ENCODE measurements at places on chromosomes 1 and 21. TPM values are rescaled to one million over a fixed set of nuclear protein-coding genes. Genes with fewer than 3 reads are reported as not detected.

GRCh38 chr1:194318790-194319280 is 1132.4 kb upstream of the B3GALT2 start:
- no peak for DNase-seq

- DNase-seq, result no peak
Observed at GRCh38 chr1:173410794-173411236, 66.3 kb upstream of the PRDX6 start.

- no peak for DNase-seq
Observed at GRCh38 chr1:17195731-17196130, 9.2 kb upstream of the PADI1 start.

DNA sequence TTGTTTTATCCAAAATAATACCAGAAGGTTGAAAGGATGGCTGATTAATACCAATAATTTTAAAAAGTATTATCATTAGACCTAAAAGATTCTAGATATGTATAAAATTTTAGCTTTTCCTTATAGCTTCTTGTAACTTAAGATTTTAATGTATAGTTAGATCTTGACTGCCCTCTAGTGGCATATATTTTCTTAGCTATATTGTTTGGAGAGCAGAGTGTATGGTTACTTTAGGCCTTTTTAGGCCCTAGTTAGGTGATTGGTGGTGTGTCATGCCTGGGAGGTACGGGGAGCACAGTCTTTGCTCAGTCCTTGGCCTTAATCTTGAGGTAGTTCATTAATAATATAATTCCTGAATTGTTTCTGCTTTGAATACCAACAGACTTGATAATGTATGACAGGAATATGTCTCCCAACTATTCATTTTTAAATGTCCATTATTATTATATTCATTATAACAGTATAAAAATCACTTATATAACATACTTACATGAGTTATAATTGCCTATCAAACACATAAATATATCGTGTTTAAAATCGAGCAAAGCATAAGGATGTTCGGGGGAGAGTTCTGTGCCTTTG is 328.4 kb downstream of the ZP4 start:
- DNase-seq, result no peak

DNA sequence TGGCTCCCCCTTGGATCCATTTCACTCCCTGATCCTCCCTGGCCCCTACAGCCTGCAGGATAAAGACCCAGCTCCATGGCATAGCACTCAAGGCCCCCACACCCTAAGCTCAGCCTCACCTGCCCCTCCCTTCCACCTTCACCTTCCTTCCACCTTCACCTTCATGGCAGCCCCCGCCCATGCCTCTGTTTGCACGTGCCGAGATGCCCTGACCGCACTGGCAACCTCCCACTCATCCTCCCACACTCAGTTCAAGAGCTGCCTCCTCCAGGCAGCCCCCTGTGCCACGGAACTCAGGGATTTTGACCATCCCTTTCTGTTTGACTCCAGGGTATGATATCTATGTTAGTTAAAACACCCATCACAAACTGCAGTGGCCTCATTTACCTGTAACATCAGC is 109.8 kb downstream of the RAVER2 start:
- DNase-seq, result no peak

GRCh38 chr1:241994171-241994570 is 4.7 kb downstream of the MAP1LC3C start:
- DNase-seq, result no peak

DNA sequence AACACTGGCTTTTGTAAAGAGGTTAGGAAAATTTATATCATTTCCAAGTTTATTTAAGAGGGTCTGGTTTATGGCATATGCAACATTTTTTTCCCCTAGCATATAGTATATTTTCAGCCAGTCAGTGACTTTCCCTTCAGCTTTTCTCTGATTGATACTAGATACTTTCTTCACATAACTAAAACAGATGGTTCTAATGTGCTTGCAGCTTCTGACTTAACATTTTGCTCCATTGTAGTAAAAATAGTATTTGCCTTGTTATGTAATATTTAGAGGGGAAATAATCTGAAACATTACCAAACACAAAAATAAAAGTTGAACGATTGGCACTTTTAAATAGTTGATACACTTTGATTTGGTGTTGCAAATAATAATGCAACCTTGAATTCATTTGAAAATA is 191.7 kb downstream of the GPR52 start:
- DNase-seq, result no peak

The PAQR7 gene
- 0.08 TPM for polyA plus RNA-seq

The PHLDA3 gene
- not detected for polyA plus RNA-seq

The DYNLT5 gene
- polyA plus RNA-seq, result not detected
